ENCODE measurements at places on chromosomes 4 and X.

DNA sequence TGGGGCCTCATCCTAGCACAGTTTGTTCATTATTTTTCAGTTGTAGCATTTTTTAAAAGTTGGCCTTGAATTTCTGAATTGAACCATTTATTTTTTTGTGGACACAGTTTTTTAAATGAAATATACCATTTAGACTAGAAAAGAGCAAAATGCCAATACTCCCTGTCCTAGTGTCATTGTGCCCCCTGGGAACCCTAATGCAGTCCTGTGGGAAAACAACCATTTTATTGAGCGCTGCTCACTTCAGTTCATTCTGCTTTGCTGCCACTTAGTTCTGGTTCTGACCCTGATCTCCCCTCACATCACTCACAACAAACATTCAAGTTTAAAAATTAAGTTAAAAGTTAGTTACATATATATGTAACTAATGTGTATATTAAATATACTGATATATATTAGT is 5.4 kb downstream of the NFKB1 start:
- no peaks in the 10 kb centered on the region for H3K27me3 ChIP-seq
- no peak for DNase-seq
- H3K4me1 ChIP-seq = no peaks in the 10 kb centered on the region
- H3K4me3 ChIP-seq = no peak overlapping the region

DNA sequence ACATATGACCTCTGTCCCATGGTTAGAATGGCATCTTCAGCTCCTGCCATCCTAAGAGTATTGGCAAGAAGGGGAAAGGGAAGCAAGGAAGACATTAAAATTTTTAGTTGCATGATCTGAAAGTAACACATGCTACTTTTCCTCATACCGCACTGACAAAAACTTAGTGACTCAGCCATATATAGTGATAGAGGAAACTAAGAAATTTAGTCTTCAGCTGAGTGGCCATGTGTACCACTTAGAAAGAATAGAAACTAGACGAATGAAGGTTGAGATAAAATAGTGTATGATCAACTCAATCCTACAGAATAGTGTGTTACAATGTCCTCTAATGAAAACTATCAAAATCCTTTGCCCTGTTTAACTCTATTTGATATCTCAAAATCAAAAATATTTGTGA is 164.1 kb downstream of the PPP3CA start:
- H3K36me3 ChIP-seq = peaks cover 6% of the 10 kb centered on the region
- no peak overlapping the region for H3K4me3 ChIP-seq
- H3K27ac ChIP-seq = no peak overlapping the region
- no peak for DNase-seq
- H3K27me3 ChIP-seq = no peaks in the 10 kb centered on the region

- H3K4me1 ChIP-seq = no peaks in the 10 kb centered on the region
- no peak overlapping the region for H3K4me3 ChIP-seq
- no peak overlapping the region for H3K27ac ChIP-seq
- H3K27me3 ChIP-seq = no peaks in the 10 kb centered on the region
- no peak for DNase-seq
- H3K36me3 ChIP-seq = no peaks in the 10 kb centered on the region
Measured at GRCh38 chr4:34732176-34732950, 1512.0 kb downstream of the ARAP2 start.

DNA sequence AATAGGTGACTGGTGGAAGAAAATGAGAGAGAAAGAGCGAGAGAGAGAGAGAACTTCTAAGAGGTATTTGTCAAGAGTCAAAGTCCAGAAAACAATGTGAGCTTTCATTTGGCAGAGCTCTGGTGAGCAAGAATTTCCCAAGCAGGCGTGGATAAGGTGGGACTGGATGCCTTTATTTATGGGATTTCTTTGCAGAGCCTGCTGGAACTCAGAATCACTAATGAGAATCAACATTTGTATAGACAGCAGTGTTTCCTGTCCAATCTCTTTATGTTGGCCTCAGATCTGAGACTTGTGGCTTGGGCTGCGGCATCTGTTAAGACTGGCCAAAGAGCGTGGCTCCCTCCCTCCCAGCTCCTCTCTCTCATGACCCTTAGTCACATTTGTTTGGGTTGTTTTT is 67.9 kb upstream of the TBL1X start:
- no peaks in the 10 kb centered on the region for H3K27me3 ChIP-seq
- no peak for DNase-seq
- H3K4me3 ChIP-seq = no peak overlapping the region
- H3K27ac ChIP-seq = no peak overlapping the region
- H3K36me3 ChIP-seq = no peaks in the 10 kb centered on the region
- H3K4me1 ChIP-seq = no peaks in the 10 kb centered on the region

DNA sequence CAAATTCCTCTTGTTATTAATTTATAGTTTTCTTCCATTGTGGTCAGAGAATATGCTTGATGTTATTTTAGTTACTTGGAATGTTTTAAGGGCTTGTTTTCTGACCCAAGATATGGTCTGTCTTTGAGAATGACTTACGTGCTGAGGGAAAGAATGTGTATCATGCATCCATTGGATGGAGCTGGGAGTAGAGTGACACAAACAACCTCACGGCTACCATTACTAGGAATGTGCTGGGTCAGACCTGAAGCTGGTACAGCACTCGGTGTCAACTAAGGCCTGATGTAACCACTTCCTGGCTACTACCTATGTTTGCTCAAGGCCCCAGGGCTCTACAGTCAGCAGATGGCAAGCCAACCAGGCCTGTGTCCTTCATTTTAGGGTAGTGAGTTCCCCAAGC is 257.8 kb downstream of the FAT4 start:
- no peaks in the 10 kb centered on the region for H3K27me3 ChIP-seq
- no peak for DNase-seq
- H3K36me3 ChIP-seq = no peaks in the 10 kb centered on the region

DNA sequence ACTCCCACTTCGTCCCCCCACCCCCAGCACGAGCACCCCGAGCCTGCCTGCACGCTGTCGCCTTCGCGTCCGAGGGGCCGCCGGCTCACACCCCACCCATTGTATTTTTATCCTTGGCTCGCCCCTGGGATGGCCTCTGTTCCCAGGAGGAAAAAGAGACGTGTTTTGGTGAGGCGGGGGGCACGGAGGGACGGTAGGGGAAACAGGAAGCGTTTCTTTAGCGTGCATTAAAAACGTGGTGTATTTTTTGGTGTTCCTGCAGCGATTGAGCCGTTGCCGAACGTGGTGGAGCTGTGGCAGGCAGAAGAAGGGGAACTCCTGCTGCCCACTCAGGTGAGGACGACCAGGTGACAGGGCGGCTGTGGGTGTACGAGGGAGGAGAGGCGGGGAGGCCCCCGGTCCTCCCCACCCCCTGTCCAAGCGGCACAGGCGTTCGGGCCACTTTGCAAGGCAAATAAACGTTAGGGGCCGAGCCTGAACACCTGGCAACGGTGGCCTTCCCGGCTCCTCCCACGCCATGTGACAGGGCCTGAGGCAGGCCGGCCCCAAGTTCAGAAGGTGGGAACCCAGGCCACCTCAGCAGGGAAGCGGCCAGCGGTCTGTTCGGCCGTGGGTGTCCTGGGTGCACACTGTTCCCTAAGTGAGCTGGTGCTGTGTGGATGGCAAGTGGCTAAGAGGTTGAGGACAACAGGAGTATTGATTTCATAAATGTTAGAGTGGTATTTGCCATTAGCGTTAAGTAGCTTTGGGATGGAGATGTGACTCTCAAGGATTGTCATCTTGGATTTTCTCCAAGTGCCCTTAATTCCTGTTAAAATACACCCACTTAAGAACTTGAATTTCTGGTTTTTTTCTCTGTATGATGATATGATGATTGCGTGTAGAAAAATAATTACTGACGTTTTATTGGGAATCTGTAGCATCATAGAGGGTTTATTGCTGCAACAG is 1.1 kb downstream of the TMEM131L start:
- no peaks in the 10 kb centered on the region for H3K36me3 ChIP-seq
- H3K4me3 ChIP-seq = peak overlapping the region; percentile 85
- peak; percentile 90 for DNase-seq
- H3K27ac ChIP-seq = peak overlapping the region; percentile 84

DNA sequence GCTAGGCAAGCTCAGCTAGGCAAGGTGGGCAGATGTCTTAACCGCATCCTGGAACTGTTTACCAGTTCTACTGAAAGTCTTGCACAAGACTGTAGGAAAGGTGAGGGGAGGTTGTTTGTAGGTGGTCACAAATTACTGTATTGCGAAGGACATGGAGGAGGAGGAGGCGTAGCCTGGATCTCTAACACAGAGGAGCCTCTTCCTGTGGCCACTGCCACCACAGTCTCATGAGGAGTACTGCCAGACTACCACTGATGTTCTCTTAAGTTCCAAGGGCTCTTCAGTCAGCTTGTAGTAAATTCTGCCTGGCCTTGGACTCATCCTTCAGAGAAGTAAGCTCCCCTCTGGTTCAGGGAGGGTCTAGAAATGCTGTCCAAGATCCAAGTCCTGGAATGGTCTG is 258.6 kb downstream of the FAT4 start:
- no peak overlapping the region for H3K27ac ChIP-seq
- H3K4me3 ChIP-seq = no peak overlapping the region
- no peak for DNase-seq
- no peaks in the 10 kb centered on the region for H3K36me3 ChIP-seq
- no peaks in the 10 kb centered on the region for H3K4me1 ChIP-seq
- H3K27me3 ChIP-seq = no peaks in the 10 kb centered on the region

- H3K27ac ChIP-seq = no peak overlapping the region
- DNase-seq = no peak
- peaks cover 5% of the 10 kb centered on the region for H3K27me3 ChIP-seq
- H3K4me3 ChIP-seq = no peak overlapping the region
- no peaks in the 10 kb centered on the region for H3K4me1 ChIP-seq
Measured at GRCh38 chr4:3471098-3471760, 8.1 kb downstream of the DOK7 start.

DNA sequence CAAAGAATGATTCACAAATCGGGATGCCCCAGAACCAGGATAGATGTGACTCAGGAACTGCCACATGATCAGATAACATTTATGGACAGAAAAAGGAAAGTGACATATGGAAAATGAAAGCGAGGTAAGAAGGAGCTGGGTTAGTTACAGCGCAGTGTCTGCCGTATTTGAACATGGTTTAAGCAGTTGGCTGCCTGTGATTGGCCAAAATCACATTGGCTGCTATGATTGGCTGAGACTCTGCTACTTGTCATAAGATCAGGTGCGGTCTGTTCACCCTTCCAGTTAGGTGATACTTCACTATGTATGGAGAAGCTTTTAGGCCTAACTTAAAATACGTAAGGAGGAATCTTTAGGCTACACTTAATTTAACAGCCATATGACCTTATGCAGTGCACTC is 322.7 kb upstream of the HAND2 start:
- no peak overlapping the region for H3K4me3 ChIP-seq
- H3K36me3 ChIP-seq = no peaks in the 10 kb centered on the region
- DNase-seq = no peak
- H3K27me3 ChIP-seq = no peaks in the 10 kb centered on the region
- H3K4me1 ChIP-seq = no peaks in the 10 kb centered on the region

GRCh38 chr4:108072300-108072699 is 82.6 kb downstream of the HADH start:
- no peaks in the 10 kb centered on the region for H3K36me3 ChIP-seq
- H3K4me1 ChIP-seq = no peaks in the 10 kb centered on the region
- H3K4me3 ChIP-seq = no peak overlapping the region
- DNase-seq = no peak
- H3K27ac ChIP-seq = no peak overlapping the region

- H3K4me3 ChIP-seq = no peak overlapping the region
- no peaks in the 10 kb centered on the region for H3K36me3 ChIP-seq
- peaks cover 6% of the 10 kb centered on the region for H3K4me1 ChIP-seq
- peaks cover 17% of the 10 kb centered on the region for H3K27me3 ChIP-seq
Measured at GRCh38 chr4:37446016-37446415, 201.5 kb downstream of the NWD2 start.

DNA sequence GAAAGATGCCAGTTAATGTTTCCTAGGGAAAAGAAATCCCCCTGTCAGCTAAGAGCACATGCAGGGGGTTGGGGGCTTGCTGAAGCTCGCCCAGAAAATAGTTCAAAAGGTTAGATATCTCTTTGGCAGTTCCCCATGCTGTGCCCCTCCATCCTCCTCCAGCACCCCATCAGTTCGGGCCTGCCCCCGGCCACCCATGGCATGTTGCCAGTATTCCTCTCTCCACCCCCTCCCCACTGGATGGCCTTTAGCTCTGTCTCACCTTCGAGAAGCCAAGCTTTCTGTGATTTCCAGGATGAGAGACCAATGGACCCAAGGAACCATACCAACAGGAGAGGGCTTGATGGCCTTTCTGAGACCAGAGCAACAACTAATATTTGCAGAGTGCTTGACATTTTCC is 5.2 kb downstream of the RAB33A start:
- H3K36me3 ChIP-seq = no peaks in the 10 kb centered on the region
- no peak for DNase-seq
- peaks cover 19% of the 10 kb centered on the region for H3K27me3 ChIP-seq
- no peak overlapping the region for H3K4me3 ChIP-seq

DNA sequence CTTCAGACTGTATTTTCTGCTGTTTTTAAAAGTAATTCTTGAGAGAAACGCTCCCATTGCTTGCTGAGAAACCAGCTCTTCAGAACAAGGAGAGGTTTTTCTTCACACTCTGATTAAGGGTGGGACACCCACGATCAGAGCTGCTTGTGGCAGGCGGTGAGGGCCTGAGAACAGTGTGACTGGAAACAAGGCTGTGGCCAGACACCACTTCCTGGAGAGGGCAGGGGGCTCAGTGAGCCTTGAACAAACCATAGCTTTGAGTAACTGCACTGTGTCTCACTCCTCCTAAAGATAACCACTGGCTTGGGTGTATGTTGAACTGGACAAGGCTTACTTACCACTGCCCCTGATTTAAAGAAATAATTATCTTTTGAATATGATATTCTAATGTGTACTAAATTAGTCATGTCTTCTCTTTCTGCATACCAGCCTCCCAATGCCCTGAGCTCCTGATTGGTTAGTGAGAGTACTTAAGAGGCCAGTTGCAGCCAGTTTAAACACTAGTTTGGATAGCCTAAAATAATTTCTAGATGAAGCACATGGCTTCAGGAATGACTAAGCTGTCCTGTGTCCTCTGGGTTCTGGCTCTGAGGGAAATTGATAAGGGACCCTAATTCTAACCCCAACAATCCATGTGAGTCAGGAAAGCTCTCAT is 3.7 kb upstream of the GPR82 start:
- H3K27me3 ChIP-seq = no peaks in the 10 kb centered on the region
- H3K27ac ChIP-seq = no peak overlapping the region
- no peaks in the 10 kb centered on the region for H3K4me1 ChIP-seq
- peaks cover 6% of the 10 kb centered on the region for H3K36me3 ChIP-seq
- peak; percentile 63 for DNase-seq
